ENCODE measurements at places on chromosomes 16 and 17.
A peak's percentile ranks its signal among the peaks of the same experiment; 100 is the strongest.

DNA sequence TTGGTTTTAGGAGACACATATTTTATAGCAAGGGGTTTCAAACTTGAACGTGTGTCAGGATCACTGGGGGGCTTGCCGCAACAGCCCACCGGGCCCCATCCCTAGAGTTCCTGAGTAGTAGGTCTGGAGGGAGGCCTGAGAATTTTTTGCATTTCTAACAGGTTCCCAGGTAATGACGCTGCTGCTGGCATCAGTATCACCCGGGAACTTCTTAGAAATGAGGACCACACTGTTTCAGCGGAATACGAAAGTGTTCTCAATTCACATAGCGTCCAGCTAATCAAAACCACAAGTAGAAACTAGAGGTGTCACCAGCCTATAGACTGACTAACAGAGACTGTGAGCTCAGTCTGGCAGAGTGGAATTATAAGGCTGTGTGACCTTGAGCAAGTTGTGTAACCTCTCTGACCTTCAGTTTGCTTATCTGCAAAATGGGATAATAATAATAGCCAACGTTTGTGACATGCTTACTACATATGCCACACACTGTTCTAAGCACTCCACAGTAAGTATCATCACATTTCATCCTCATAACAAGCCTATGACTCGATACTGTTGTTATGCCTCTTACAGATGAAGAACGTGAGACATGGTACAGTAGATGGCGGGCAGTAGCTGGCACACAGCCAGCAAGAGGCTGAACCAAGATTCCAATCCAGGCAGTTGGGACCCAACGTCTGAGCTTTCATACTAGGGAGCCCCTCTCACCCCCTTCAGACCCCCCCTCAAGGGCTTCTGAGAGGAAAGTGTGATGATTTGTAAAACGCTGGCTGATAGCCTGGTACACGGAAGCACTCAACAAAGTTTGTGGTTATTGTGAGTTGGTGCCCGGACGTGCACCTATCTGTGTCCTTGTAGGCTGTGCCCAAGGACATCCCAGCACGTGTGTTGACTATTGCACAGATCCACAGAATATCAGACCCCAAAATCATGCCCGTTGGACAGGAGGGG is 4.6 kb upstream of the ICAM2 start:
- no peak for DNase-seq

DNA sequence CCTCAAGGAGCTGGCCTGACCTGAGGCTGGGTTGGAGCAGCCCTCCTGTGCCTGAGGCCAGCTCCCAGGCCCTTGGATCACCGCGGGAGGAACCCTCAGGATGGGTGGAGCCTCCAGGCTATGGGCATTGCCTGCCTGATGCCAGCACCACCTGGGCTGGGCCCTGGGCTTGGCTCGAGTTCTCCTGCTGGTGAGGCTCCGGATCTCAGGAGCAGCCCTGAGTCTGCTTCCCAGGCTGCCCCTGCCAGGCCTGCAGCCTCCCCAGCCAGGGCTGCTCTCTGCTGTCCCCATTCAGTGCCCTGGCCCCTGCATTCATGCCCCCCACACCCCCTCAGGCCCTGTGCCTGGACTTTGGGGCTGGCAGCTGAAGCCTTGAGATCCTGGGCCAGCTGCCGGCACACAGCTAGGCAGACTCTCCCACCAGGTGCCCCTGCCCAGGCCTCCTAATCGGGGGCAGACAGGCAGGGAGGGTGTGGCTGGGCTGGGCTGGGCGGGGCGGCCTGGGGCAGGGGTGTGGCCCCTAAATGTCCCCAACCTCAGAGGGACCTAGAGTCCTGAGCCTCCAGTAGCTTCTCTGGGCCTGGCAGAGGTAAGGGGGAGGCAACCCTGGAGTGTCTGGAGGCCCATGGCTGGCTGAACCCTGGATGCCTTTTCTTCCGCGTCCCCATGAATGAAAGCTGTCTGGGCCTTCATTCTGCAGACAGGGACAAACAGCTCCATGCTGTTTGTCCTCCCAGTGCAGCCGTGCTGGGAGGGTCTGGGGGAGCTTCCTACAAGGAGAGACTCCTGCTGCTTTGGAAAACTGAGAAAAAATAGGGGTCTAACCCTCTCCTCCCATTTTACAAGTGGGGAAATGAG is 1.1 kb upstream of the PIGQ start:
- DNase-seq, result peak; percentile 74

GRCh38 chr16:12184419-12184917 is 207.9 kb downstream of the SNX29 start:
- DNase-seq, result no peak

- peak; percentile 65 for DNase-seq
These were observed 2.8 kb downstream of the FAM171A2 start for GRCh38 chr17:44360826-44361225.

- peak; percentile 30 for DNase-seq
These were observed 5.9 kb downstream of the BBS2 start for GRCh38 chr16:56513972-56514371.

GRCh38 chr17:32947736-32948135 is 19.8 kb downstream of the TMEM98 start:
- no peak for DNase-seq

DNA sequence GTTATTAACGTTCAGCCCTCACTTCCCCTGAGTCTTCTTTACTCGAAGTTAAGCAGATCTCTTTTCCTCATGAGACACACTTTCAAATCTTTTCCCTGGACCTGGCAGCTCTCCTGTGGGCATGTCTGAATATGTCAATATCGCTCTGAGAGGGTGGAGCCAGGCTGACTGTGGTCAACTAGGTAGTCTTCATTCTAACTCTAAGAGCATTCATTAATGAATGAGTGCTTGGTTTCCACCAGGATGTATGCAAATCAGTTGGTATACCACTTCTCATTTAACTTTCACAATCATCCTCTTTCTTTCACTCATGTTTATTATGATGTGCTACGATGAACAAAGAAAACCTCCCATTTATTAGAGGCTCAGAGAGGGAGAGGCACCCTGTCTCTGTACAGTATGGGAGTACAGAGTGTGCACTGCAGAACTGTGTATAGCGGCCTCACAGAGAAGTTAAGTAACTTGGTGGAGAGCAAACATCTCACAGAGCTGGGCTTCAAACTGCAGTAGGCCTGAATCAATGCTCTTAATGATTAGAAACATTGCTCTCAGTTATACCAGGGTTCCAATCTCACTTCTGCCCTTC is 39.9 kb downstream of the OTOA start:
- DNase-seq, result no peak

DNA sequence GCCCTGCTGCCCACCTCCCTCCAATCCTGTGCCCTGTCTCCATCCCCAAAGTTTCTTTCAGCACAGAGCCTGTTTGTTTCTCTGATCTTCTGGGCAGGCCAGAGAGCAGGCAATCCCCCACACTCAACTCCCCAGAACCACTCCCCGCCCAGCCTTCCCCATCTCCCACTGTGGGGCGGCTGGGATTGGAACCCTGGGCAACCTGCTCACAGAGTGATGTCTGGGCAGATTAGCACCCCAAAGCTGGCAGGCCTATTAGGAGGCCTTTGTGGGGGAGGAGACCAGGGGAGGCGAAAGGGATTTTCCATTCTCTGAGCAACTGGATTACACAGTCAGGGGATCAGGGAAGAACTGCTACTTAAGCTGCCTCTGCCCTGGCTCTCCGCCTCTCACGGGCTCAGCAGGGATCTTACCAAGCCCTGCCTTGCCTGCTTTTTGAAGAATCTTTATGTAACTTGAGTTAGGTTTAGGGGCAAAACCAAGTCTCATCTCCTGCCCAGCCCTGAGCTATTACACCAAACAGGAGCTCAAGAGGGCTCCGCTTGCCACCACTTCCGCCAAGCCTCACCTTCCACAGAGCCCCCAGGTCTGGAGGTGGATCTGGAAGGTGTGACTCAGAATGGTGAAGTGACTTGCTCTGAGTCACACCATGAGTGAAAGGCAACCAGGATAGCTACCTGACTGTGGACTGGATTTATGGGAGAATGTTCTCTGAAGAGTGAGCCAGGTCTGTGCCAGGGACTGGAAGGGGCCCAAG is 16.0 kb upstream of the LHX1 start:
- no peak for DNase-seq

GRCh38 chr16:89038811-89039735 is 54.6 kb upstream of the ACSF3 start:
- no peak for DNase-seq

GRCh38 chr17:63611354-63611753 is 10.7 kb downstream of the TACO1 start:
- no peak for DNase-seq

- DNase-seq, result no peak
These were observed 85.9 kb upstream of the GSE1 start for GRCh38 chr16:85527042-85527766.

DNA sequence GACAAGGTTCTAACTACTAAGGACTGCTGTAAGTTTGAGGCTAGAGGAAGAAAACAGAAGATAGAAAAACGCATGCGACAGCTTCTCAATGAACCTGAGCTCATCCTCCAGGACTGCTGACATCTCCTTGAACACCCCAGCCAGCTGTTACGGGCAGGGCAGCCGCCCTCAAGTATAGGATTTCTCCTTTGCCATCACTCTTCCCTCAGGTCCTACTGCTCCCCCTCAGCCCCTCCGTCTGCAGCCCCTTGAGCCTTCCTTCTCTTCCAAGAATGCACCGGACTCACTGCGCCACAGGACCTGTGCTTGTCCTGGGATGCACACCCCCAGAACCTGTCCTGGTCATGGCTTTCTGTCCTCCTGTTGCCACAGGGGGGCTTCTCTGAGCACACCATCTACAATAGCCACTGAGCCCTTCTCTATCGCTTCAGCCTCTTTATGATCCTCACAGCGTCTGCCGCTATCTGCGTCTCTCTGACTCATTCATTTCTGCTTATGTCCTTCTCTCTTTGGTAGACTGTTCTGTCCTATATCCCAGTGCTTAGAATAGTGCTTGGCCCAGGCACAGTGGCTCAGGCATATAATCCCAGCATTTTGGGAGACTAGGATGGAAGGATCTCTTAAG is 15.7 kb upstream of the XYLT2 start:
- no peak for DNase-seq

GRCh38 chr17:27453471-27453870 is 2.8 kb upstream of the KSR1 start:
- DNase-seq, result no peak

DNA sequence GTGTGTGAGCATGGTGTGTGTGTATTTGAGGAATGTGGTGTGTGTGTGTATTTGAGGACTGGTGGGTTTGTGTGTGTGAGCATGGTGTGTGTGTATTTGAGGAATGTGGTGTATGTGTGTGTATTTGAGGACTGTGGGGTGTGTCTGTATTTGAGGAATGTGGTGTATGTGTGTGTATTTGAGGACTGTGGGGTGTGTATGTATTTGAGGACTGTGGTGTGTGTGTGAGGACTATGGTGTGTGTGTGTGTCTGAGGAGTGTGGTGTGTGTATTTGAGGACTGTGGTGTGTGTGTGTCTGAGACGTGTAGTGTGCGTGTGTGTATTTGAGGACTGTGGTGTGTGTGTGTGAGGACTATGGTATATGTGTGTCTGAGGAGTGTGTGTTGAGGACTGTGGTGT is 18.0 kb upstream of the CACNG1 start:
- DNase-seq, result no peak

DNA sequence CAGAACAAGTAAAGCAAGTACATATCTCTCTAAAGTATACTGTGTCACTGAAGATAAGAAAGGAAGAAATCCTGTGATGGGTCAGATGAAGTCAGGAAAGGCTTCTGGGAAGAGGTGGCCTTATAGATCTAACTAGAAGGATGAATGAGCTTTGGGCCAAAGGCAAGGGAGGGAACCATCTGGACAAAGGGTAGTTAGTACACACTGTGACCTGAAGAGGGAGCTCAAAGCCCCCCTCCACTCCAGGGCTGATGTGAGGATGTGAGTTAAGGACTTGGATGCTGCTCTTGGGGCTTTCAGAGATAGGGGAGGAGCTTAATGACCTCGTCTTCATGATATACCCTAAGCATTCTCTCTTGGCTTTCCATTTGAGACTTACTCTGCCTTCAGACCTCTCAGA is 185.3 kb upstream of the CACNG3 start:
- DNase-seq, result peak; percentile 79

GRCh38 chr17:76532072-76532651 is 5.3 kb downstream of the CYGB start:
- no peak for DNase-seq

GRCh38 chr16:29784901-29785500 is 5.5 kb upstream of the KIF22 start:
- peak; percentile 75 for DNase-seq

- DNase-seq, result peak; percentile 56
These were observed 159.1 kb downstream of the SKAP1 start for GRCh38 chr17:48270899-48271298.

DNA sequence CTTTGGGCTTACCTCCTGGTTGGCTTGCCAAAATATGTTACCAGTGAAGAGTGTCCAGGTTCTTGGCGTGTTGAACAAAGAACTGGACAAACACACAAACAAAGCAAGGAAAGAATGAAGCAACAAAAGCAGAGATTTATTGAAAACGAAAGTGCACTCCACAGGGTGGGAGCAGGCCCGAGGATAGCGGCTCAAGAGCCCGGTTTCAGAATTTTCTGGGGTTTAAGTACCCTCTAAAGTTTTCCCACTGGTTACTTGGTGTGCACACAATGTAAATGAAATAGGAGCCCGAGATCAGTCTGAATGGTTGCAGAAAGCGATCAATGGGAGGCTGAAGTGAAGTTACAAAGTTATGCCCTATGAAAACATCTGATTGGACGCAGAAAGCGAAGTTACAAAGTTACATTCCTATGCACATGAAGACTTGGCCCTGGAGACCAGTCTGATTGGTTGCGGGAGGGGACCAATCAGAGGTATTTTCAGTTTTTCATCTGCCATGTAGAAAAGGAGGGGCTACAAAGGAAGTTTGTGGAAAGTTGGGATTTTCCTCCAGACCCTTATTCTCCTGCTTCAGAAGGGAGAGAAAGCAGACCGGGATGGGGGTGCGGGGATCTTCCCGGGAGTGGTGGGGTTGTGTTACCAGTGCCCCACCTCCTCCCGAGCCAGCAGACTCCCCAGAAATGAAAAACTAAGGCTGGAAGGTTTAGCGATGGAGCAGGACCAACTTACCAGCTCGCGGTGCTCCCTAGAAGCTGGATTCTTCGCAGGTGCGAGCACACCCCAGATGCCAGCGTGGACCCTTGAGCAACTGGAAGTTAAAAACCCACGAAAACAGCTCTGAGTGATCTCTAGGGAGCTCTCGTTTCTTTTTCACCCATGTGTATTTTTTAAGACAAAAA is at the start of gene SLFN12:
SLFN12 (minus strand) TSS at position 325 of the 899 bp plus-strand sequence. CDS start 9,472 bp downstream, outside the sequence.
- DNase-seq, result no peak

GRCh38 chr17:6065351-6065750 is 4.8 kb upstream of the WSCD1 start:
- no peak for DNase-seq

DNA sequence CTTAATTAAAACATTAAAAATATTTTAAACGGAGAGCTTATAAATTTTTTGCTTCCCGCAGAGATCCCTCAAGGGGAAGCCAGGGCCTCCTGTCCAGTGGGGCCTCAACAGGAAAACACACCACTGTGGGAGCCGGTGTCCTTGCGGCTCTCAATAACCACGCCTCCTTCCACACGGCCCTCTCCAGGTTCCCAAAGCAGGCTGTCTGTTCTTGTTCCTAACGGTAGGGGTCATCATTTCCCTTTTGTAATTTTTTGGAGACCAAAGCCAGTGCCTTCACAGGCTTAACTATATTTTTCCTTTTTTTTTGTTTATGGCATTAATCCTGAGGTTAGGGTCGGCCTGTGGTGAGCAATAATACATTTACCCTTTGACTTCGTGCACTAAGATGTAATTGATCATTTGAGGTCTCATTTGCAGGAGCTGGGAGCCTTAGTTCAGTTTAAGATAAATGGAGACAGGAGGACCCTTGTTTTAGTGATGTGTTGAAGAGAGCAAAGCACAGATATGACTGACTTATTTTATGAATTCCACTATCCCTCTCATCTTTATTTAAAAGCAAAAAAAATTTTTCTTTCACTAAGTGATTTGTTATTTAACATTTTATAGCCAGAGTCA is 77.5 kb upstream of the N4BP1 start:
- peak; percentile 81 for DNase-seq

- no peak for DNase-seq
These were observed 75.4 kb upstream of the ZNF750 start for GRCh38 chr17:82915010-82915756.

All from K562 (cell line).